ENCODE measurements at places on chromosomes 4 and X. TPM values are rescaled to one million over a fixed set of nuclear protein-coding genes. Genes with fewer than 3 reads are reported as not detected.

GRCh38 chr4:145019346-145019745, 78.7 kb downstream of the ANAPC10 start:
- H3K4me3 ChIP-seq = no peak overlapping the region
- H3K36me3 ChIP-seq = no peaks in the 10 kb centered on the region
- no peak for DNase-seq

GRCh38 chr4:81912376-81913030, 440.8 kb upstream of the RASGEF1B start:
- H3K4me1 ChIP-seq = no peaks in the 10 kb centered on the region

The MAGEA6 gene
- not detected for total RNA-seq

GRCh38 chr4:93157986-93158385, 670.6 kb upstream of the ATOH1 start:
- H3K27me3 ChIP-seq = no peaks in the 10 kb centered on the region
- no peak overlapping the region for H3K27ac ChIP-seq
- H3K4me1 ChIP-seq = peaks cover 2% of the 10 kb centered on the region
- H3K36me3 ChIP-seq = no peaks in the 10 kb centered on the region

DNA sequence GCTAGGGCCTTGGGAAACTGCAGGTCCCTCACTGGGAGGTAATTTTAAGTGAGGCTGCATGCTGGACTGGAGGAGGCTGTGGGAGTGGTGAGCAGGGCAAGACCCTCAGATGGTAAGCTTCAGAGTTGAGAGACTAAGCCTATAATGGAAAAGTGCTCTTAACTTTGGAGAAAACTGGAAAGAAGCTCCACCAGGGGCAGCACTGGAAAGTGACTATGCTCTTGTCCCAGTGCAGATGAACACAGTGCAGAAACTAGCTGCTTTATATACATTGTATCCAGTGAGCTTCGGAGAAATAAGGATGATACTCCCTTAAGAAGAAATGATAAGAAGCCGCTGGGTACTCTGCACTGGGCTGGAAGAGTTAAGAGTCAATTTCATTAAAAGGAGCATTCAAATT, 3.2 kb upstream of the MAGEB2 start:
- no peak for DNase-seq
- H3K27me3 ChIP-seq = no peaks in the 10 kb centered on the region
- no peak overlapping the region for H3K4me3 ChIP-seq
- no peak overlapping the region for H3K27ac ChIP-seq
- no peaks in the 10 kb centered on the region for H3K4me1 ChIP-seq

The POF1B gene
- not detected for total RNA-seq

The MAGEA2 gene
- total RNA-seq = not detected

- DNase-seq = no peak
- no peaks in the 10 kb centered on the region for H3K27me3 ChIP-seq
- H3K4me3 ChIP-seq = no peak overlapping the region
- no peaks in the 10 kb centered on the region for H3K4me1 ChIP-seq
- no peaks in the 10 kb centered on the region for H3K36me3 ChIP-seq
- H3K27ac ChIP-seq = no peak overlapping the region
These were observed 20.5 kb upstream of the WDR44 start for GRCh38 chrX:118325453-118325852.

DNA sequence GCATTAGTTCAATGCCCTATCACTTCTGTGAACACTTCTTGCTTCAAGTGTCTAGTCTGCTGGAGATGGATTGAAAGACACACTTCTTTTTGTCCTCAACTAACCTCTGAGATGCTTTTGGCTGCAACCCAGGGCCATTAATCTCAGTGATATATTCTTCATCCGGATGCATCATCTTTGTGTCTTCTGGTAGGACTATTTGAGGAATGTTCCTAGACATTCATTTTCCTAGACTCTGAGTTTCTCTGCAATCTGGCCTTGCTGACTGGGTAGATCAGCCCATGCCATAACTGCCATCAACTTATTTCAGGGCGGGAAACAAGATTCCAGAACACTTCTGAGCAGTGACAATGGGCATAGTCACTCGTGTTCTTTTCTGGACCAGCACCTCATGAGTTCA, 329.4 kb downstream of the PDGFC start:
- H3K4me3 ChIP-seq = no peak overlapping the region
- no peaks in the 10 kb centered on the region for H3K36me3 ChIP-seq
- H3K27me3 ChIP-seq = no peaks in the 10 kb centered on the region
- no peak overlapping the region for H3K27ac ChIP-seq
- H3K4me1 ChIP-seq = no peaks in the 10 kb centered on the region

DNA sequence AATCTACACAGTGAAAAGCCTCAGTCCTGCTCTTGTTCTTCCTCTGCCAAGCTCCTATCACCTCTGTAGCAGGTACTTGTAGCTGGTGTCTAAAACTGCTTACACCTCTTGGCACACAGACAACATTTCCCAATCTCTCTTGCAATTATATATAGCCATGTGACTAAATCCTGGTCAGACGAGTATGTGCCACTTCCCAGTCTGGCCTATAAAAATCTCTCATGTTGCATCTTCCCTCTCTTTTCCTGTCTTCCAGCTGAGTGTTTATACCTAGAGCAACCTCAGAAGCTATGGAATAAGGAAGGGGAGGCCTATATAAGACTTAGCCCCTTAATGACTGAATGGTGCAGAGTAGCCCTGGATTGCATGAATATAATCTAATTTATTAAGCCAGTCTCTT, 105.8 kb downstream of the RNF150 start:
- no peak overlapping the region for H3K4me3 ChIP-seq
- H3K27me3 ChIP-seq = no peaks in the 10 kb centered on the region
- no peak for DNase-seq
- H3K4me1 ChIP-seq = no peaks in the 10 kb centered on the region
- H3K27ac ChIP-seq = no peak overlapping the region
- no peaks in the 10 kb centered on the region for H3K36me3 ChIP-seq

GRCh38 chrX:15946783-15947580, 92.4 kb upstream of the AP1S2 start:
- H3K4me3 ChIP-seq = no peak overlapping the region
- H3K27ac ChIP-seq = no peak overlapping the region
- no peaks in the 10 kb centered on the region for H3K27me3 ChIP-seq

DNA sequence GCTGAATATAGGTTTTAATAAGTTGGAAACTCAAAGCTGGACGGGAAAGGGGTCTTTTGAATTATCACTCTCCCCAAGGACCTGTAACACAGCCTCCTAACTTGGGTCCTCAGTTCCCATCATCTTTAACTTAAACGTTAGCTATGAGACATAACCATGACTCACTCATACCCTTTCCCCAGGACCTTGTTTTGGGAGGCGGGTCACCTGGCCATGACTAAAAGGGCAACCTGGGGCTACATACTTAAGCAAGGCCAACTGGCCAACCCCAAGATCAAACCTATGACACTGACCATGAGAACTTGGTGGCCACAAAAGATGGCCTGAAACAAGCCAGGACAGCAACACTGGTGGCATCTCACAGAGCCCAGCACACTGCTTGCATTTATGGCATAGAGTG, 89.0 kb downstream of the SH3KBP1 start:
- no peaks in the 10 kb centered on the region for H3K27me3 ChIP-seq
- H3K4me3 ChIP-seq = no peak overlapping the region
- H3K27ac ChIP-seq = no peak overlapping the region
- H3K36me3 ChIP-seq = no peaks in the 10 kb centered on the region
- no peak for DNase-seq

GRCh38 chr4:95539106-95539505, 9.7 kb downstream of the UNC5C start:
- H3K4me3 ChIP-seq = no peak overlapping the region
- no peaks in the 10 kb centered on the region for H3K27me3 ChIP-seq
- H3K4me1 ChIP-seq = no peaks in the 10 kb centered on the region

DNA sequence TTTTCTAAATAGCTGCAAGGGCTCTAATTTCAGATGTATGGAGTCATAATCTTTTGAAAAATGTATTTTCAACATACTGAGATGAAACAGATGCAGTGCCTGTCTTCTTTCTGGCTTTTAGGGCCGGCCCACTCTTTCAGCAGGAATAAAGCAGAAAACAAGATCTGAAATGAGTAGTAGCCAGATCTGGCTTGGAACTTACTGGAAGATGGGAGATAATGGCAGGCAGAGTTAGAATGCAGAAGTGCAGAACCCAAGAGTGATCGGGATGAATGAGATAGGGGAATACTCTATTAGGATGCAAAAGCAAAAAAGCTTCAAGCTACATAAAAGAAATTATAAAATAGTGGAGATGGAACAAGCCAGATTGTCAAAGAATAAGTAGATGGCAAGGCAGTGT, 1.4 kb upstream of the FAM120C start:
- DNase-seq = no peak
- H3K4me3 ChIP-seq = no peak overlapping the region
- H3K4me1 ChIP-seq = no peaks in the 10 kb centered on the region

The TLR10 gene
- not detected for total RNA-seq

The SEPTIN6 gene
- total RNA-seq = 31.0 TPM

DNA sequence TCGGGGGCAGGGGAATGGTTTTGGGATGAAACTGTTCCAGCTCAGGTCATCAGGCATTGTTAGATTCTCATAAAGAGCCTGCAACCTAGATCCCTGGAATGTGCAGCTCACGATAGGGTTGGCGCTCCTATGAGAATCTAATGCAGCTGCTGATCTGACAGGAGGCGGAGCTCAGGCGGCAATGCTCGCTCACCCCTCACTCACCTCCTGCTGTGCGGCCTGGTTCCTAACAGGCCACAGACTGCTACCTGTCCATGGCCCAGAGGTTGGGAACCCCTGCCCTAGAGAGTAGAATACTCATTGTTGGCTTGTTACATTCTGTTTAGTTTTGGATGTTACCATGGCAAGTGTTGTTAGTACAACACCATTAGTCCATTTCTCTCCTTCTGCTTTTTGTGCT, 40.8 kb upstream of the STX18 start:
- peak; percentile 58 for DNase-seq
- no peak overlapping the region for H3K4me3 ChIP-seq
- H3K27ac ChIP-seq = no peak overlapping the region
- H3K27me3 ChIP-seq = no peaks in the 10 kb centered on the region

DNA sequence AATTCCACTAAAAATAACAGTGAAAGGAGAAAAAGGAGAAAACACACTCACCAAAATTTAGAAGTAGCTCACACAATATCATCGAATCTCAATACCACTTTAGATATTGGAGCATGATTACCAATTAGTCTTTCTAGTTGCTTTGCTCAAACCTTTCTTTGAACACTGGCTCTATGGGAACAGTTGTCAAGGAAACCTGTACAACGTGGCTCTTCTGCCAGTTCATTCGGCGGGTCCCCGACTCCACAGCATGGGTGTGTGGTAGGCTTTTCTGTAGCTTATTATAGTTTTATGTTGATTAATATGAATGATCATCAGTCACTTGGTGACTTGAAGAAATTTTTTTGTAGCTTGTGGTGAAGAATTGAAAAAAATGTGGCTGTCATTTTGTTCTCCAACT, 50.2 kb upstream of the TMEM150C start:
- H3K27me3 ChIP-seq = no peaks in the 10 kb centered on the region
- no peaks in the 10 kb centered on the region for H3K36me3 ChIP-seq
- DNase-seq = no peak
- H3K4me1 ChIP-seq = no peaks in the 10 kb centered on the region

DNA sequence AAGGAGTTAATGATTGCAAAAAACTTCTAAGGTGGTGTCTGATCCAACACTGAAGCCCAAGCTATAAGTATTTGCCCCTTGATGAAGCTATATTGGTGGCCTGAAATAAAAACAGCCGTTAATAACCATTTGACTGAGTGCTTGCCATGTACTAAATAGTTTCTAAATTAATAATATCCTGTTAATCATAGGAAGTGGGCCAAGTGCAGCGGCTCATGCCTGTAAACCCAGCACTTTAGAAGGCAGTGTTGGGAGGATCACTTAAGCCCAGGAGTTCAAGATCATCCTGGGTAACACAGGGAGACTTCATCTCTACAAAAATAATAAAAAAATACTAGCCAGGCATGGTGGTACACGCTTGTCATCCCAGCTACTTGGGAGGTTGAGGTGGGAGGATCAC, 8.3 kb downstream of the NDP start:
- no peak for DNase-seq
- no peak overlapping the region for H3K27ac ChIP-seq
- H3K4me3 ChIP-seq = no peak overlapping the region
- H3K27me3 ChIP-seq = no peaks in the 10 kb centered on the region

DNA sequence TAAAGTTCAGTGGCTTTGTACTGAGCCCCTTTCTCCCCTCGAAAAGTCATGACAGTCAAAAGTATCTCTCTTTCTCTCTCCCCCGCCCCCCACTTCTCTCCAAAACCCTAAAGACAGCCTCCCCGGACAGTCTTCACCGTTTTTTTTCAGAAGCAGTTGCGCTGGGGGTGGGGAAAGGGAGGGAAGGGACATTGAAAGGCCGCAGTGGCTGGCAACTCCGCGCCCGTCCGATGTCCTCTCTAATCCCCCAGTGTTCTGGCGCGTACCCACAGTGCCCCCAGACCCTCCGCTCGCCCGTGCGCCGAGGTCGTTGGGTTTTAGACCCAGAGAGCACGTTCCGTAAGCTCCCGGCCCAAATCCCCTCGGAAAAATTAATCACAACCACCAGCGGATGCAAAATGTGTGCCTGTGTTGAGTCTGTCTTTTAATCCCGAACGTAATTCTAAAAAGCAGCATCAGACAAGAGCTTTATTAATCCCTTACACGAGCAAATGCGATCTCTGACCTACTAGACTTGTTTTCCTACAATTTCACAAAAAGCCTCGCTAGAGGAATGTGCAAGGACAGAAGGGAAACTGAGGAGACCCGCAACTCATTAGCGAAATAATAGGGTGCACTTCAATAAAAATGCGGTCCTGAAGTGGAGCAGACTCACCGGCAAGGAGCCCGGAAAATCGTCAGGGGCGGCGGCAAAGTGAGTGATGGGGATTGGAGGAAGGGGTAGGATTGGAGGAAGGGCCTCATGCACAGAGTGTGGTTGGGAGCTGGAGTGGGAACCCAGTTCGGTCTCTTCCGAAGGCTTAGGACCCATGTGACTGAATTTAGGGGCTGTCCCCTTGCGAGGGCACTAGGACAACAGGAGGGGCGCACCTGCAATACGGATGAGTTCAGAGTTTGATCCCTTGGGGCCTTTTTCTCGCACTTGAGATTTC, 12.2 kb upstream of the PRDM8 start:
- DNase-seq = no peak
- no peak overlapping the region for H3K27ac ChIP-seq
- H3K27me3 ChIP-seq = peaks cover 72% of the 10 kb centered on the region

The MAML3 gene
- total RNA-seq = 5.6 TPM

The EFHC2 gene
- total RNA-seq = 3.4 TPM

DNA sequence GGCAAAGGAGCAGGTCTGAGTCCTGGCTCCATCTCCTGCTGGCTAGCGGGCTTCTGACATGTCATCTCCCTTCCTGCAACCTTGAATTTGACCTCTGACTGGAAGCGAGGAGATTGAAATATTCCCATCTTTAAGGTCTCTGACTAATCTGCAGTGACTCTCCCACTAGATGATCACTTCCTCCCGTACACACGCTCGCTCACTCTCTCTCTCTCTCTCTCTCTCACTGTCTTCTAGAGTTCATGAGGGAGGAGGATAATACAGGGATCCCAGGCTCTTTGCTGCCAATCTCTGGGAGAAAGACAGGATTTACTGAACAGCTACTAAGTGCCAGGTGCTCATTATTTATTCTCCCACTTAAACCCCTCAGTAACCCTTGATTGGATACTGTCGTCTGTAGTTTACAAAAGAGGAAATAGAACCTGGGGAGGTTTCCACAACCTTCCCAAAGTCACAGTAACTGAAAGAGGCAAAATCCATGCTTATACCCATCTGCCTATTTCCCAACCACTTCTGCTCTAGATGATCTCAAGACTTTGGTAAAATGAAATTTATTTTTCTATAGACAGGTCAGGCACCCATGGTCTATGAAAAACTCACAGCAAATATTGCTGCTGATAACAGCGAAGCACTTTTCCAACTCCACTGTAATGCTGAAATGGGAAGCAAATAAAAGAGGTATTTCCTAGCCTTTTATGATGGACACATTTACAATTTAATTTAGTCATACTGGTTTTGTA, 193.5 kb upstream of the C1QTNF7 start:
- H3K27me3 ChIP-seq = no peaks in the 10 kb centered on the region
- no peak overlapping the region for H3K27ac ChIP-seq
- DNase-seq = no peak
- H3K4me1 ChIP-seq = no peaks in the 10 kb centered on the region
- H3K36me3 ChIP-seq = no peaks in the 10 kb centered on the region
- no peak overlapping the region for H3K4me3 ChIP-seq
